Stimulated activated CD8-positive, alpha-beta memory T cell treated with anti-CD3 and anti-CD28 coated beads, Interleukin-12 subunit alpha, Interleukin-12 subunit beta, amount 100 ng/mL, for 1 hour (primary cell): ENCODE measurements at places on chromosomes 4 and X.

DNA sequence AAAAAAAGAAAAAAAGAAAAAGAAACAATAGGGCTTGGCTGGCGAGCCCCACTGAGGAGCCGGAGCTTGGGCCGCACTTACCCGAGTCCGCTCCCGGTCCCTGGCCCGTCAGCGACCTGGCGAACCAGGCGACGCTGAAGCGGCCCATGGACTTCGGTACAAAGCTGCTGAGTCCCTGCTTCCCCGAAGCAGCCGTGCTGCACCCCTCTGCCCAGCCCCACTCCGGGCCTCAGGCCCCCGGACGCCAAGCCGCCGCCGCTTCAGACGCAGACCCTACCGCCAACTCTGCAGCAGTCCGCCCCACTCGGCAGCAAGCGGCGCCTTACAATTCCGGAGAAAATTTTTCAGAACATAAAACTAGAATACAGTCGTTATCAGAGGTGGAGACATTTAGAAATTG lies 300.5 kb downstream of the OPHN1 start:
- DNase-seq: no peak

DNA sequence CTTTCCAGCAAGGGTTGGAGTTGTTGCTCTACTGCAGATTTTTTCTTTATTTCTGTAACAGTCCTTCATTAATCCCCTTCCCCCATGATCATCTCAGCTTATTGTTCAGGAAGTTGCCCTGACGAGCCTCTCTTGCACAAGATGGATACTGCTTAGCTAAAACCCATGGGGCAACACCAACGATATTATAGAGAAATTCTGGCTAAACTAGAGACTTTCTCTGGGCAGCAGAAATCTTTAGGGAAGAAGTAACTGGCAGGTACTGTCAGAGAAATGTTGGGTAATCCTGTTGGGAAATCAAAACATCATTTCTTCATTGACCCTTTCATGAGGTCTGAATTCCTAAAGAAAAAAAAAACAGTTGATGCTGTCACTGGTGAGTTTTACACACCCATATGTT lies 921.3 kb downstream of the NLGN4X start:
- DNase-seq: no peak

- no peak for DNase-seq
Observed at GRCh38 chrX:149043401-149043800, 461.7 kb downstream of the IDS start.

DNA sequence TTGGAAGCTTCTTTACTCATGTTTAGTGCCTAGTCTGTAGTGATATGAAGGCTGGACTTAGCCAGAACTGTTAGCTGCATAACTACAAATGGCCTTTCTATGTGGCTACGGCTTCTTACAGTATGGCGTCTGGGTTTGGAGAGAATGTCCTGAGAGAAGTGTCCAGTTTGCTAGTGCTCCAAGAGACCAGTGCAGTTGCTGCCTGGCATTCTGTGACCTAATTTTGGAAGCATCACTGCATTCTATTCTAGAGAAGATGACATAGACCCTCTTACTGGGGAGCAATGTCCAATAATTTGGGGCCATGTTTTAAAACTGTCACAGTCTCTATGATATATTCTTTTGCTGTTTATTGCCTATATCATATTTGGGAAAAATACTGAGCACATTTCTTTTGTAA lies 74.2 kb downstream of the STAG2 start:
- no peak for DNase-seq

DNA sequence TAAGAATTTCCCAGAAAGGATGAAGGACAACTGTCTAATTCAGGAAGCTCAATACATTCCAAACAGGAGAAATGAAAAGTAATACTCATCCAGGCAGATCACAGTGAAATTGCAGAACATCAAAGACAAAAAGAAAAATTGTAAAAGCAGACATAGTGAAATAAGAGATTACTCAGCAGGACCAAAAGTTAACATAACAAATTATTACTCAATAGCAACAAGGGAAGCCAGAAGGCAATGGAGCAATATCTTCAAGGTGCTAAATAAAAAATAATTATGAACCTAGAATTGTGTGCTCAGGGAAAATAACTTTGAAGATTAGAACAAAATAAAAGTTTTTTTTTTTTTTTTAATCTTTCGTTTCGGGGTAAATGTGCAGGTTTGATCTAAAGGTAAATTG lies 30.5 kb upstream of the ENPP6 start:
- no peak for DNase-seq

DNA sequence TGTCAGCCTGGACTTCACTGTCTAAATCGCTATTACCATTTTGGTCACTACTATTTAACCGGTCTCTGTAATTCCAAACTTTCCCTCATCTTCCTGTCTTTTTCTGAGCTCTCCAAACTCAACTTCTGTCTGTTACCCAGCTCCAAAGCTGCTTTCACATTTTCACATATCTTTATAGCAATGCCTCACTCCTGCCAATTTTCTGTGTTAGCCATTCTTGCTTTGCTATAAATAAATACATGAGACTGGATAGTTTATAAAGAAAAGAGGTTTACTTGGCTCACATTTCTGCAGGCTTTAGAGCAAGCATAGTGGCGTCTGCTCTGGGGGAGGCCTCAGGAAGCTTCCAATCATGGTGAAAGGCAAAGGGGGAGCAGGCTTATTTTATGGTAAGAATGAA lies 368.3 kb upstream of the GNPDA2 start:
- no peak for DNase-seq

DNA sequence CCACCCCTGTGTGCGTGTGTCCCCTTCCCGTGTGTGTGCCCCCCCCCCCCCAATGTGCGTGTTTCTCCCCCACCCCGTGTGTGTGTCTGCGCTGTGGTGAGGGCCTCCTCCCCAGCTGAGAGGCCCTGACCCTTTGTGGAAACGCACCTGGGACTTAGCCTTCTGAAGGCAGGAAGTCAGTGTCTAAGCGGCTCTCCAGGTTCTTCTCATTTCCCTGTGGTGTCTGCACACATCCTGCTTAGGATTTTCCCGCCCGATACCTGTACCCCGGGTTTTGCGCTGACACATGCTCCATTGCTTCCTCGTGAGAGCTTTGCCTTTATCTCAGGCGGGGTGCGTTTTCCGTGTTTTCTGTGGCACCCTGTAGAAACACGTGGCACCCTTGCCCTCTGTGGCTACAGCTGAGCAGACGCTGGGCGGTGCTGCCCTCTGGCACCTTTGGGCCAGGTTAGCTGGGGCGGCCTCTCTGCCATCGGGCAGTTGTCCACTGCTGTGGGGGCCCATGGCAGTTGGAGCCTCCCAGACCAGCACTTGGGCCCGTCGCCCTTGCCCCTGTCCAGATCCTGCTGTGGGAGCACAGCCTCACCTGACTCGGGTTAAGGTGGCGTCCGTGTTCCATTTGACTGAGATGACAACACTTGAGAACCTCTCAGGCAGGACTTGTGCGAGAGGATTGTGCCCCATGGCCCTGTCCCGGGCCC lies 26.3 kb downstream of the MAEA start:
- no peak for DNase-seq

- no peak for DNase-seq
Observed at GRCh38 chr4:93317561-93317960, 511.0 kb upstream of the ATOH1 start.

DNA sequence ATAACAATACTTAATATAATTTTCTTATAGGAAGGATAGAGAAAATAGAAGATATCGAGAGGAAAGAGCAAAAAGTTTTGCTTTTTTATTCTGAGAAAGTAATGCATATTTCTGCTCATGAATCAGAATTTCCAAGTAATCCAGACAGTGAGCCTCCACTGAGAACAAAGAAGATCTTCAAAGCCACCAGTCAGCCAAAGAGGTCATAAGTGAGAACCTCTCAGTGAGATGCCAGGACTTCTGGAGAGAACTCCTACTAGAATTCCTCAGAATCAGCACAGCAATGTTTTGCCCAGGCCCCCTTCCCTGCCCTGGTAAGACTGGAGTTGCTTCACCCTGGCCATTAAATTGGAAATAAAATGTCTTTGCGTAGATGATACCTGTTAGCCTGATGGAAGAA lies 254.4 kb upstream of the FAT4 start:
- DNase-seq: no peak

GRCh38 chr4:21815651-21816377 lies 132.8 kb downstream of the KCNIP4 start:
- DNase-seq: no peak

DNA sequence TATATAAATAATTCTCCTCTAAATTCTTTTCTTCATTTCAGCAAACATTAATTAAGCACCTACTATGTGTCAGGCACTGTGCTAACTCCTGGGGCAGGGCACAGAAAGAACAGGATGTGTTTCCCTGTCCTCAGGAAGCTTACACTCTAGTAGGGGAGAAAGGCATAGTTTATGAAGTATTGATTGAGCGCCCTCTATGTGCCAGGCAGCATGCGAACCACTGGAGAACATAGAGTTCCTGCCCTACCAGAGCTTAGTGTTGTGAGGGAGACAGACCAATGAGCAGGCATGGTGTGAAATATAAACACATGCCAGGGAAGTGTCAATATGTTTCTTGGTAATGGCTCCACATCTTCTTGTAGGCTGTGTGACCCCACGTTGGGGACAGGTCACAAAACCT lies 3.7 kb downstream of the ADGRG4 start:
- DNase-seq: no peak

DNA sequence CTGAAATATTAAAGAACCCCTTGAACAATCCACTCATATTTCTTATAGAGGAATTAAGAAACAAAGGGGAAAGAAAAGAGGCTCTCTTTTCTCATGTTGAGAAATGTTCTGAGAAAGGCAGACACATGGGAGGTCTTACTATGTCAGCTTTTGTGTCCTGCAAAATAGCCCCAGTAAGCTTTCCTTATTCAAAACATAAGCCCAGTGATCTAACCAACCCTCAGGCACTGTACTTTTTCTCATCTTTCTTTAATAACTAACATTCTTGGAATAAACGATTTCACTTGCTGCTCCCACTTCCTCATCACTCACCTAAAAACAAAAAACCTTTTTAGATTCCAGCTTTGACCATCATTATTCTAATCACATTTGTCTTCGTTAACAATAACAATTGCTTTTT lies 115.9 kb downstream of the GLRA3 start:
- DNase-seq: no peak

- DNase-seq: no peak
Observed at GRCh38 chr4:30600246-30601017, 119.7 kb upstream of the PCDH7 start.

- no peak for DNase-seq
Observed at GRCh38 chrX:6184900-6185515, 43.7 kb downstream of the NLGN4X start.

- no peak for DNase-seq
Observed at GRCh38 chr4:71498002-71498401, 159.2 kb downstream of the SLC4A4 start.
